ENCODE measurements at places on chromosomes 7 and 10.

DNA sequence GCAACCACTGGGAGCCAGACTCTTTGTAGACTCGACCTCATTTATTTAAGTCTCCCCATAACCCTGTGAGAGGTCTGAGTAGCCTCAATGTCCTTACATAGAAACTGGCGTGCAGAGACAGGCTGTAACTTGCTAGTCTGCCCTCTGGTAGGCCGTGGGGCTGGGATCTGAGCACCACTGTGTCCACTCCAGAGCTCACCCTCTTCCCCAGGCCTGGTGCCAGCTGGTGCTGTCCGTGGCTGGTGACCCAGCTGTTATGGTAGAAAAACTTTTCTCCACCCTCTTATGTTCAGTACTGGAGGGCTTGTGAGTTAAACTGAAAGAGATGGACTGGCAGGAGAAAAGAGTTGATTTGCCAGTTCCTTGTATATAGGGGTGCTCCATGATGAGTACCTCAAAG lies 41.9 kb downstream of the ADAMTS14 start:
- DNase-seq, result no peak

DNA sequence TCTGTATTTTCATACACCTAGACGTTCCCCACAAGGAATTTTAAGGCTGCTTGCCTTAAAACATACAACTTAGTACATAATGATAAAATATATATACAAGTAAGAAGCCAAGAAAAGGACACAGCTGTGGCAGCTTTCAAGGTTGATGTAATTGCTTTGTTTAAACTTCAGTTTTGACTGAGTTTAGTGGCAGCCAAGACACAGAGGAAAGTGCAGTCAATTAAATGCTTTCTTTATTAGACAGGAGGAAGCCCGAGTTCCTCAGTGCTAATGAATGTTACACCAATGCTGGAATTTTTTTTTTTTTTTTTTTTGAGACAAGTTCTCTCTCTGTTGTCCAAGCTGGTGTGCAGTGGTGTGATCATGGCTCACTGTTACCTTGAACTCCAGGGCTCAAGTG lies 11.2 kb upstream of the STK31 start:
- DNase-seq, result no peak

DNA sequence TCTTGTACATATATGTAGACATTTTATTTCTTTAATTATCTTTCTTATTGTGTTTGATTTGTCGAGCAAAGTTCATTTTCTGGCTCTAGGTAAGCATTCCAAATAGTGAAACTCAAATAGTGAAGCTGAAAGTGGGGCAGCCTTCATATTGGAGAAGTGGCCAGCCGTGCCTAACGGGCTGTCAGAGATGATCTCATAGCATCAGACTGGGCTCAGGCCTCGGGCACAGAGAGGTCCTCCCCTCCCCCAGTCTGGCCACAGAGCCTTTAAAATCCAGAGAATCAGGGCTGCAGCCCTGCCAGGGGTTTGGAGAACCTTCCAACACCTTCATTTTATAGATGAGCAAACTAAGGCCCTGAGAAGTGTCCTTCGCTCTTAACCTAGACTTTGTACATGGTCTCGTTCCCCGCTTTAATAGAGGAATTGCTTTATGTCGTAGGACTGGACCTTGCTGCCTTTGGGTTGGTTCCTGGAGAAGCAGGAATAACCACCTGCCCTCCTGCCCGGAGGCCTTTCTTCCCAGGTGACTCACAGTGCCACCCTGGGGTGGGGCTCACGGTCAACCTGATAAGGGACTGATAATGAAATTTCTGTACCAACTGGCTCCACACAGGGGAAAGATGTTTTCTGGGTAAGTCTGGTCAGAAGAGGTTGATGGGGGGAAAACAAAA lies 7.3 kb downstream of the TSPAN15 start:
- no peak for DNase-seq

GRCh38 chr7:125254566-125254965 lies 324.9 kb upstream of the POT1 start:
- DNase-seq, result no peak

DNA sequence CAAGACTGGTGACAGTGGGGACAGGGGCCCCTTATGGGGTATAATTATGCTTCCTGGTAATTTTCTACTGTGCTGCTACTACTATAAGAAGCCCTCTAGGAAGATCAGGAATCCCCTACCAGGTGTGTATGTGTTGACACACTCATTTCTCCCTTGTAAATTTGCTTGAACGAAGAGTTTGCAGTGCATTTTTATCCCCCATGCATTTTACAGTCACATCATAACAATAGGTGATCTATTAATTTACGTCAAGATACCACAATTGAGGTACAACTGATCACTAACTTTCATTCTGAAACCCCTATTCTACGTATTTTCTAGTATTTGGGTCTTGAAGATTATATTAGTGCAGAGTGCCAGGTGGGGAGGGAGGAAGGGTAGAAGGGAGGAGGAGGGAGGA lies 252.2 kb downstream of the NSUN6 start:
- DNase-seq, result no peak

GRCh38 chr10:51860257-51860656 lies 160.9 kb upstream of the CSTF2T start:
- DNase-seq, result no peak

- DNase-seq, result no peak
Measured at GRCh38 chr7:12222889-12223579, 11.9 kb downstream of the TMEM106B start.

- no peak for DNase-seq
Measured at GRCh38 chr7:83161186-83161585, 1.5 kb downstream of the PCLO start.

DNA sequence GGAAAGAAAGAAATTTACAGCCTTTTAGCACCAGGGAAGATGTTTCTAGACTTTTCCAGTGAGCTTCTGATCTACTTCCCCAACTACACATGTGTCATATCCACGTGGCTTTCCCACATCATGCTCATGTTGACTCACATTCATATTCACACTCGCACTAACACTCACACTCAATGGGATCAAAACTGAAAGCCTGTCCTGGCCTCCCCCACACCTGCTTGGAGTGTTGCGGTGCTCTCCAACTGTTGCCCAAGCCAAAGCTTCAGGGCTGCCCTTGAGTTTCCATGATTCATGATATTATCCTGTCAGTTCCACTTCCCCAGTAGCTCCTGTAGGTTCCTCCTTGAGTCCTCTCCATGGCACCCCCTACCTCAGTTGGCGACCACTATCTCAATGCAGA lies 444.4 kb downstream of the GATA3 start:
- DNase-seq, result no peak

DNA sequence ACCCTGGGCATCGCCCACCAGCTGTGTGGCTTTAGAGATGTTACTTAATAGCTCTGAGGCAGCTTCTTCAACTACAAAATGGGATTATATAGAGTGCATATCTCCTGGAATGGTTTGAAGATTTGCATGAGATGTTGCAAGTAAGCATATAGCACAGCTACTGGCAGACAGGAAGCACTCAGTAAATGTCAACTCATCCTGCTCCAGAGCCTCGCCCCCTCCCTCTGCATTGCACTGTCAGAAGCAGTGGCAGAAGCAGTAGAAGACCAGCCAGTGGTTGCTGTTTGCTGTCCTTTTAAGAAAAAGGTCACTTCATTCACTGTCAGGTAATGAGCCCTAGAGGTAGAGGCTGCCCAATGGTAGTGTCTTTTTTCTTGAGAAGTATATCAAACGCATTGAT lies 180.0 kb upstream of the GHITM start:
- DNase-seq, result no peak

DNA sequence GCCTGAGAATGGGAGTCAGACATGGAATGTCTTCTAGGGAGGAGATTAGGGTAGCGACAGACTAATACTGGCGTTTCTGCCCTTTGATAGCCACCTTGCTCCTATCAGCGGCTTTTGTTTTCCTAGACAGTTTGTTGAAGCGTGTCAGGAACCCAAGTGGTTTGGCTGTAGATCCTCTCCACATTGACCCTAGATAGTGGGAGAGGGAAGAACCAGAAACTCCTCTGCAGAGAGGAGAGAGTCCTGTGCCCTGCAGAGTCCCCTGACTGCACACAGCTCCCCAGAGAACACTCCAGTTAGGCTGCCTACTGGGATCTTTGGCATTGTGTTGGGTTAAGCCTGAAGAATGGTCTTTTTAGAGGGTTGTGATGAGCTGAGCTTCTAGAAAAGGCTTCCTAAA lies 2.4 kb downstream of the MEPCE start:
- DNase-seq, result no peak

- no peak for DNase-seq
Measured at GRCh38 chr10:93701866-93702209, 554 bp downstream of the FRA10AC1 start.

DNA sequence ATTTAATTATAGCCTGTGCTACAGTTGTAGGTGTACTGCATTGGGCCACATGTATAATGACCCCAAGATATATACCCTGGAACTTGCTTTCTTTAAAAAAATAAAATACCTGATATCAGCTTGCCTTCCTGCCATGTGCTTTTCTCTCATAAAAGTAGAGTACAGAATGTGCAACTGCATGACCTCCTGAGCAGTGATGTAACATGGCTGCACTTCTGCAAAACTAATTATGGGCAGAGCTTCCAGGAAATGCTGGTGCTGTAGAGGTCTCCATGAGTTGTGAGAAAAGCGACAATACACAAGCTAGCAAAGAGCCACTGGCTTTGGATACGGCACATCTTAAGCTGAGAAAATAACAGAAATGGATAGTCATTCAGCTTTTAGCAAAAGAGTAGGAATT lies 6.5 kb upstream of the ERLIN1 start:
- DNase-seq, result no peak

- DNase-seq, result no peak
Measured at GRCh38 chr10:114271075-114271778, 32.2 kb downstream of the VWA2 start.

DNA sequence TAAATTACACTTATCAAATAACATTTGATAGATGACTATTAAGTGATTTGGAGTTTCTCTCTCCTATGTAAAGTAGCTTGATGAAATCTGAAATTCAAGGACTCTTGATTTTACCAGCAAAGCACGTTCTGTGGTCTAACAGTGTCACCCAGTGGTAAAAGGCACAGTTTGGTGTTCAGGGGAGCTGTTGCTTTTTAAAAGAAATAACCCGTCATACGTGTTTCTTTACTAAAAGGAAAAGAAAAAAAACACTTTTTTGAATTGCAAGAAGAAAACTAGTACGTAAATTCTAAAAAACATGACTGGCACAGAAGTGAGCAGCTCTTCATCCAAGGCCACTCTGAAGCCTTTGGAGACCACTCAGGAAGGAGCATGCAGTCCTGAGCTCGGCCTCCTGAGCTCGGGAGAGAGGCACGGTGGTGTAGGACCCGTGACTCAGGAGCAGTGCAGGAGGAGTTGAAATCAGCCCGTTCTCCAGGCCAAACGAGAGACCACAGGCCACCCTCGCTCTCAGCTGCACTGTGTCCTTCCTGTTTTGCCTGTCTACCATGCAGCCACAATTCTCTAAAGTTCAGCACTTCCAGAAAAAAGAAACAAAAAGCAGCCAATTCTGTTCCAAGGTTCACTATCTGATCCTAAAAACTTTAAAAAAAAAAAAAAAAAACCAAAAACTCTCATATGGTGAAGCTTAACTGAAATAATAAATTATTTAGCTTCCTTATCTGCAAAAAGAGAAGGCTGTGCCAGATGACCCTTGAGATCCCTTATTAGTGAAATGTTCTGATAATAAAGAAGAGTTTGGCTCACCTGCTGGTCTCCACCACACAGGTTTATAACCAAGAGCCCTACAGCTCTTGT lies 212.6 kb upstream of the FRMD4A start:
- DNase-seq, result peak; percentile 48

DNA sequence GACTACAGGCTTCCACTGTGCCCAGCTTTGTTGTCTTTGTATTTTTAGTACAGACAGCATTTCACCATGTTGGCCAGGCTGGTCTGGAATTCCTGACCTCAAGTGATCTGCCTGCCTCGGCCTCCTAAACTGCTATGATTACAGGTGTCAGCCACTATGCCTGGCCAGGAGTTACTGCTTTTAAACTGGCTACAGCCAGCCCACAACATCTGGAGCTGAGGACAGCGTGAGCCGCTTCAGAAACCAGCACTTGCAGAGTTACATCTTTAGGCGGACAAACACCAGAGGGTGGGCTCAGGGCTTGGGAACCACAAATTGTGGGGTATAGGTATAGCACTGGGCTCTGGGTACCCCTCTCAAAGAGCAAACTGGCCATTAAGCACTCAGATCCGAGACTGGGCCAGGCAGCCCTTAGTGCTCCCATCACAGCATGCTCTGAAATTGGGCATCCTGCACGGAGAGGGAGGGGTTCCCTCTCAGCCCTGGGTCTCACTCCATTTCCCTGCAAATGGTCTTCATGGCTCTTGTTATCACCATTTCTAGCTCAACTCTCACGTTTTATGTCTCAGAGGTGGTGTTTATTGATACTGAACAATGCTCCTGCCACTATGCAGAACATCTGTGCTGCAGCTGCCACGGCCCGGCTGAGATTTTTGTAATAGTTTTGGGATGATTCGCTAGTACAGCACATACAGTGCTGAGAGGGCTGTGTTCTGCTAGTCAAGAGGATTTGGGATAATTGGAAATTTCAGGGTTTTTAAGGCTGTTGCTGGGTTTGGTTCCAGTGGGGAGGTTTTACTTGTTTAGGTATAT lies 146.4 kb upstream of the LYZL2 start:
- no peak for DNase-seq

GRCh38 chr10:28806951-28807759 lies 129.8 kb downstream of the BAMBI start:
- no peak for DNase-seq

GRCh38 chr7:42105554-42106358 lies 131.3 kb downstream of the GLI3 start:
- no peak for DNase-seq

- DNase-seq, result no peak
Measured at GRCh38 chr7:49707891-49708290, 65.5 kb upstream of the VWC2 start.

- no peak for DNase-seq
Measured at GRCh38 chr7:97595439-97595838, 136.4 kb upstream of the TAC1 start.

GRCh38 chr10:101814466-101815071 lies 3.7 kb downstream of the OGA start:
- DNase-seq, result no peak

DNA sequence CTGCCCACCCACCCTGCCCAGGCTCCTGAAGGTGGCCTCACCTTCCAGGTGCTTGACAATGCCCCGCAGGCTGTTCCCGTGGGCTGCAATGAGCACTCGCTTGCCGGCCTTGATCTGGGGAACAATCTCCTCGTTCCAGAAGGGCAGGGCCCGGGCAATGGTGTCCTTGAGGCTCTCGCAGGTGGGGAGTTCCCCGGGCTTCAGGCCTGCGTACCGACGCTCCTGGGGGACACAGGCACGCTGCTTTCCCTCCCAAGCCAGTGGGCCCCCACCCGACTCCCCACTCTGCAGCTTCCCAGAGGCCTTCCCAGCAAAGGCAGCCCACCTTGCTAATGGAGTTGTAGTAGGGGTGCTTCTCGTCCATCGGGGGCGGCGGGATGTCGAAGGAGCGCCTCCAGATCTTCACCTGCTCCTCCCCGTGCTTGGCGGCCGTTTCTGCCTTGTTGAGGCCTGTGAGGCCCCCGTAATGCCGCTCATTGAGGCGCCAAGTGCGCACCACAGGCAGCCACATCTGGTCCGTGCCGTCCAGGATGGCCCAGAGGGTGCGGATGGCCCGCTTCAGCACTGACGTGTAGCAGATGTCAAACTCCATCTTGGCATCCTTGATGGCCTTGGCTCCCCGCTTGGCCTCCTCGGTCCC lies 456 bp downstream of the PGAM2 start:
- no peak for DNase-seq

GRCh38 chr10:12419262-12419847 lies 70.0 kb downstream of the CAMK1D start:
- no peak for DNase-seq

GRCh38 chr10:12965571-12965970 lies 35.9 kb downstream of the CCDC3 start:
- DNase-seq, result no peak
